ENCODE measurements at places on chromosomes 7 and 10.

- no peak for DNase-seq
Measured at GRCh38 chr7:1693991-1694524, 24.0 kb downstream of the ELFN1 start.

GRCh38 chr7:48398191-48398590, 226.9 kb downstream of the ABCA13 start:
- no peak for DNase-seq

GRCh38 chr7:106053109-106053508, 59.0 kb downstream of the SYPL1 start:
- DNase-seq, result no peak

- DNase-seq, result no peak
Measured at GRCh38 chr10:5897504-5897903, 7.5 kb downstream of the FBH1 start.

GRCh38 chr7:48009257-48009656, 19.6 kb downstream of the SUN3 start:
- no peak for DNase-seq

GRCh38 chr10:18290651-18291313, 150.6 kb downstream of the CACNB2 start:
- no peak for DNase-seq

DNA sequence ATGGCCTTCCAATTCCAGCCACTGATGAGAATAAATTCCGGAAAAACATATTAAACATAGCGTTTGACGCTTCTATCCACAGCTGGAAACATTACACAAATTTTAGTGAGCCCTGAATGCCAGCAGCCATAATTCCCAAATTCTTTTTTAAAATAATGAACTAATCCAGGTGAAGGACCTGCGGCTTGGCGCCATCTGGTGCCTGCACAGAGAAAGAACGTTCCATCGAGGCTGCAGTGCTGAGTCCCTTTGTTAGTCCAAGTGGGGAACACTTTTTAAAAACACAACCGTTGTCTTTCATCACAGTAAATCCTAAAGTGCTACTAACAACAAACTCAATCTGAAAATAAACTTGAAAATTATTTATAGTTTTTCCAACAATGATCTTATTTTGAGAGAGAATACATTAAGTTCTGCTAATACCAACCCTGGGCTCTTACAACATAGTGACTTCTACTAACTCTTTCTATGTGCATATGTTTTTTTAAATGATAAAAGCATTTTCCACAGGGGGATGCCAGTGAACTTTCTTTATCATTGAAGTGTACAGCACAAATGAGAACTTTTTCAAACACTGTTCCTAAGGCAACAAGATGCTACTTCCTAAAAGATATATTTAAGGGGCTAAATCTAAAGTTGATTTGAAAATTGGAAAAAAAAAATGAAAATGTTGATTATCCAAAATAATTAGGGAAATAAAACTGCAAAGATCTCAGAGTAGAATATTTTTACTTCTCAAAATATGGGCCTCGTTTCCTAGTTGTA, 166.9 kb upstream of the RNF32 start:
- no peak for DNase-seq

Data from AG09309 (cell line).